ENCODE measurements at places on chromosomes 11 and 22.

DNA sequence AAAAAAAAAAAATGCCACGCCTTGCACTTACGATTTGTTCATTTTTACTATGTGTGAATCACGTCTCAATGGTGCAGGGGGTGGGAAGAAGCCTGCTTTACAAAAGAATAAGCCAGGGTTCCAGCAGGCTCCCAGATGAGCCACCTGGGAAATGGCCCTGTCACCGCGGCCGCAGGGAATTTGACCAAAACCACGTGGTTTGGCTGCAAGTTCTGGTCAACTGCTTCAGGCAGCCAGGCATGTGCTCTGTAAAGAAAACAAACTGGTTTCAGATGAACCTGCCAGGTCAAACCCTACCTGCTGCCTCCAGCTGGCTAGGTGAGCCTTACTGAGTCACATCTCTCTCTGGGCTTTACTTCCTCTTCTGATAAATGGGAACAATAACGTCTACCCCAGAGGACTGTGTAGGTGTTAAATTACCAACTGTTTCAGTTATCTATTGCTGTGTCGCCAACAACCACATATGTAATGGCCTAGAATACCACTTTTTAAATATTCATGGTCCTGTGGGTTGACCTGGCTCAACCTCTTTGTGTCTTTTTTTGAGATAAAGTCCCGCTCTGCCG, 30.5 kb upstream of the GCAT start:
- DNase-seq: no peak

- no peak for DNase-seq
These were observed 787.4 kb downstream of the TBC1D22A start for GRCh38 chr22:47549741-47550340.

GRCh38 chr11:120964857-120965256, 59.0 kb upstream of the TBCEL start:
- no peak for DNase-seq

GRCh38 chr11:74937696-74938475, 11.0 kb downstream of the XRRA1 start:
- no peak for DNase-seq

DNA sequence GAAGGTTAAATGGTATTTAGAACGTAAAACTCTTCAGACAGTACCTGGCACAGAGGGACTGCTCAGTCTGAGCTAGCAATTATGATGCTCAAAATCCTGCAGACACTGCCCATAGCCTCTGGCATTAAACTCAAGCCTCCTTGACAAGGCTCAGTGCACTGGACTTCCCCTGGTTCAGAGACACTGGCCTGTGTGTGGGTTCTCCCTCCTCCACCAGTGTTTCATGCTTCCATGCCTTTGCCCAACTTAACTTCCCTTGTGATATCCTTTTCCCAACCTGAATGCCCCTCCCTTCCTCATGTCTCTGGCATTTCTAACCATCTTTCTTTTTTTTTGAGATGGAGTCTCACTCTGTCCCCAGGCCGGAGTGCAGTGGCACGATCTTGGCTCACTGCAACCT, 9.1 kb downstream of the LTBP3 start:
- no peak for DNase-seq

- no peak for DNase-seq
These were observed 1641.1 kb downstream of the FAM181B start for GRCh38 chr11:81092522-81092921.

Data from anterior cingulate cortex (tissue), 58 donors.